ENCODE measurements at places on chromosomes 7 and 10. TPM values are rescaled to one million over a fixed set of nuclear protein-coding genes. Genes with fewer than 3 reads are reported as not detected.

Gene CYP26C1
- 0.35 TPM for total RNA-seq

Gene TYW1B
- 6.7 TPM for total RNA-seq

Gene LRRC4
- total RNA-seq: 6.4 TPM

Gene EGR2
- total RNA-seq: 41.4 TPM

Gene PVRIG
- total RNA-seq: 1.4 TPM

Gene DPP6
- total RNA-seq: 1.6 TPM

Gene ARL4A
- total RNA-seq: 35.6 TPM

Gene HTR5A
- total RNA-seq: not detected

Gene SGPL1
- 38.3 TPM for total RNA-seq

Gene TSPAN13
- 185 TPM for total RNA-seq

Gene PPP1R17
- total RNA-seq: not detected

Gene PKD1L1
- total RNA-seq: 1.0 TPM

Gene NEBL
- 106 TPM for total RNA-seq

Gene CARD11
- 5.8 TPM for total RNA-seq

Gene RADIL
- total RNA-seq: 7.3 TPM

Gene KIAA1217
- 23.5 TPM for total RNA-seq

Gene IL6
- total RNA-seq: 6.5 TPM

Gene GPR26
- not detected for total RNA-seq

Gene SPDYE11
- not detected for total RNA-seq

Gene AKR1E2
- total RNA-seq: 10.0 TPM

Gene MYO3A
- 0.06 TPM for total RNA-seq

Gene ZNF777
- total RNA-seq: 11.3 TPM

Gene EFCAB10
- 1.6 TPM for total RNA-seq

Gene FRAT1
- 10.4 TPM for total RNA-seq

Gene GPR37
- 0.96 TPM for total RNA-seq

Gene PNLIPRP2
- total RNA-seq: not detected

Gene ZC3HAV1L
- 6.4 TPM for total RNA-seq

Gene CYP3A5
- total RNA-seq: 15.1 TPM

Gene GHRHR
- not detected for total RNA-seq

Gene GPR15LG
- total RNA-seq: not detected

Gene REEP3
- 57.1 TPM for total RNA-seq

Gene SRRM3
- 1.1 TPM for total RNA-seq

Gene TUBAL3
- total RNA-seq: not detected

Gene RBP3
- not detected for total RNA-seq

Gene CPEB3
- 5.7 TPM for total RNA-seq

Gene FOXP2
- total RNA-seq: 7.6 TPM

Gene SVOPL
- total RNA-seq: 0.81 TPM

Gene OR6B1
- total RNA-seq: not detected

Gene SAP25
- total RNA-seq: 6.4 TPM

Gene AGMO
- 0.20 TPM for total RNA-seq

Gene TRPV6
- 0.38 TPM for total RNA-seq

Gene TAS2R41
- total RNA-seq: not detected

Gene FGFBP3
- total RNA-seq: 0.81 TPM

Gene ANKRD16
- total RNA-seq: 4.6 TPM

Gene CFAP69
- 3.0 TPM for total RNA-seq
